Muscle of back (tissue), 13 donors: ENCODE measurements at places on chromosomes 6 and 20. TPM values are rescaled to one million over a fixed set of nuclear protein-coding genes. Genes with fewer than 3 reads are reported as not detected.

The NRN1 gene
- 24.3 TPM for polyA plus RNA-seq

The SLC22A7 gene
- polyA plus RNA-seq: not detected

The TENT5A gene
- 11.9 TPM for polyA plus RNA-seq

The SLC25A27 gene
- polyA plus RNA-seq: 25.3 TPM

The SCAND1 gene
- polyA plus RNA-seq: 36.3 TPM

The STMND1 gene
- 0.11 TPM for polyA plus RNA-seq

The MEP1A gene
- not detected for polyA plus RNA-seq

The BIRC7 gene
- 0.13 TPM for polyA plus RNA-seq

The SIGLEC1 gene
- polyA plus RNA-seq: 4.9 TPM

The TRAPPC3L gene
- polyA plus RNA-seq: 0.18 TPM

The SCGN gene
- polyA plus RNA-seq: not detected

The NKAPL gene
- polyA plus RNA-seq: 1.8 TPM

The STK4 gene
- polyA plus RNA-seq: 11.1 TPM

The PSMB9 gene
- polyA plus RNA-seq: 8.8 TPM

The TREM2 gene
- polyA plus RNA-seq: 1.2 TPM

The PNISR gene
- polyA plus RNA-seq: 129 TPM

The RAET1E gene
- polyA plus RNA-seq: 0.65 TPM

The SLX4IP gene
- 4.3 TPM for polyA plus RNA-seq

The MCCD1 gene
- polyA plus RNA-seq: not detected

The CALHM5 gene
- 2.8 TPM for polyA plus RNA-seq

The TGM2 gene
- 21.4 TPM for polyA plus RNA-seq

The ZSCAN23 gene
- 3.8 TPM for polyA plus RNA-seq

The EFCAB8 gene
- not detected for polyA plus RNA-seq

The HLA-DMB gene
- polyA plus RNA-seq: 6.9 TPM

The RNF144B gene
- 10.3 TPM for polyA plus RNA-seq

The DDX39B gene
- 441 TPM for polyA plus RNA-seq

The SLC35D3 gene
- 0.12 TPM for polyA plus RNA-seq

The DEFB124 gene
- 1.1 TPM for polyA plus RNA-seq

The MOG gene
- polyA plus RNA-seq: not detected

The TMEM200A gene
- polyA plus RNA-seq: 15.1 TPM

The ATG5 gene
- polyA plus RNA-seq: 29.9 TPM

The NOX3 gene
- polyA plus RNA-seq: not detected

The EPPIN gene
- polyA plus RNA-seq: 0.11 TPM

The SLC12A5 gene
- 1.5 TPM for polyA plus RNA-seq

The PSORS1C2 gene
- not detected for polyA plus RNA-seq

The NR2E1 gene
- 0.07 TPM for polyA plus RNA-seq
